ELR (cell line): ENCODE measurements at places on chromosomes 3 and 15.

DNA sequence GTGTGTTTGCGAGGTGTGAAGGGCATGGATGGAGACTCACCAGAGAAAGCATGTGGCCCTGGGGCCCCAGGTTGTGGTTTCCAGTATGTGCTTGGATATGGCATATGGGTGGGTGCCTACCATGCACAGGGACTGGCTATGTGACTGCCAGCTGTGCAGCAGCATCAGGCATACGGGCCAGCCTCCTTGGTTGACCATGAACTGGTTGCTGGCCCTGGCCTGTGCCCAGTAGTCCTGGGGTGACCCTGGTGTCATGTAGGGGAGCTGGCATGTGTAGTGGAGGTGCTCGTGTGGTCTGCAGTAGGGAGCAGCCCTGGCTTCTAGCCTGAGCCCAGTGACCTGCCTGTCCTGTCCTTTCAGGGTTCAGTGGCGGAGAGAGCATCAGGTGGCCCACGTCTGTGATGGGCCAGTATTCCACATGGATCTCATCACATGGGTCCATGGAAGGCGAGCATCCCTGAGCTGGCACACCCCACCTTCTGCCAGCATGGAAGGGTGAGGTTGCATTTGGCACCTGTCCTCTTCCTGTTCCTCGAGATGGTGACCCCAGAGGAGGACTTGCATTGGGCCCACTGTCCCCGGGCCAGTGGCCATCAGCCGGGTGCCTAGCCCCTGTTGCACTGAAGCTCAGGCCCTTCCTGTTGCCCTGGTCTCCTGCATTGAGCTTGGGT is 228.9 kb downstream of the SNRPN start:
- DNase-seq, result no peak

- DNase-seq, result peak; percentile 77
These were observed 47.9 kb downstream of the PIK3CA start for GRCh38 chr3:179196098-179196497.

DNA sequence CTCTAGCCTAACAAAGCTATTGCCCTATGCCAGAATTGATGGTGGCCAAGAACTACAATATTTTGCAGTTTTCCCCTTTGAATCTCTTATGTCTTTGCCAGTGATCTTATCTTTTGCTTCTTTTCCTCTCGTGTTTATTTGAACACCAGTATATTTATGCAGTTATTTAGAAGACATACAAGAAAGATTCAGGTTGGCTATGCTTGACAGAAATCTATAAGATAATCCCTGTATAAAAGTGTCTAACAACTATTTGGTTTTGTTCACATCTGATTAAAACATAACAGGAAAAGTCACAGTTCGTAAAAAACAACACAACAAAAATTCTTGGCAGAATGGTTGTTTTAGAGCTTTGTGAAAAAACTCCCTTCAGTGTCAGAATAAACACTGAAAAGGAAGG is 63.7 kb downstream of the SEMA6D start:
- DNase-seq, result no peak

GRCh38 chr3:59191651-59192050 is 141.8 kb upstream of the CFAP20DC start:
- no peak for DNase-seq

DNA sequence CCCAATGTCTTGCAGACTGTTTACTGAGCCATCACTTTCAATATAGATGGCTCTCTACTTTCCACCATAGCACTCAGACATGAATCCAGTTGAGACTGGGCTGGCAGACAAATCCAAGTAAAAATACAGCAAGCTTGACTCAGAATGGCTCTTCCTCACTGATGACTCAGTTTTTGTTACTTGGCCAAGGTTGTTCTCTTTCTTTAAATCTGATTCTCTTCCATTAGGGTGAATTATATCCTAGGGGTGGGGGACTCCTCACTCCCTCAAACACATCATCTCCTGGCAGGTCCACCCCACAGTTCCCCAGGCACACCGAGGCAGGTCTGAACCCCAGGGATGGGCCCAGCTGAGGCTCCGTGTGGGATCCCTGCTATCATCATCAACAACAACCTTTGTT is 157.9 kb downstream of the MEX3B start:
- peak; percentile 50 for DNase-seq

GRCh38 chr3:62805106-62805505 is 70.1 kb downstream of the CADPS start:
- no peak for DNase-seq
